ENCODE measurements at places on chromosomes 13 and 19.

GRCh38 chr13:110559429-110559943, 2.0 kb downstream of the RAB20 start:
- DNase-seq = no peak

GRCh38 chr13:65594298-65594781, 1635.8 kb downstream of the PCDH9 start:
- DNase-seq = no peak

- no peak for DNase-seq
These were observed 193.1 kb downstream of the ZNF486 start for GRCh38 chr19:20359933-20360720.

- no peak for DNase-seq
These were observed 35.0 kb downstream of the VASP start for GRCh38 chr19:45542234-45542668.

DNA sequence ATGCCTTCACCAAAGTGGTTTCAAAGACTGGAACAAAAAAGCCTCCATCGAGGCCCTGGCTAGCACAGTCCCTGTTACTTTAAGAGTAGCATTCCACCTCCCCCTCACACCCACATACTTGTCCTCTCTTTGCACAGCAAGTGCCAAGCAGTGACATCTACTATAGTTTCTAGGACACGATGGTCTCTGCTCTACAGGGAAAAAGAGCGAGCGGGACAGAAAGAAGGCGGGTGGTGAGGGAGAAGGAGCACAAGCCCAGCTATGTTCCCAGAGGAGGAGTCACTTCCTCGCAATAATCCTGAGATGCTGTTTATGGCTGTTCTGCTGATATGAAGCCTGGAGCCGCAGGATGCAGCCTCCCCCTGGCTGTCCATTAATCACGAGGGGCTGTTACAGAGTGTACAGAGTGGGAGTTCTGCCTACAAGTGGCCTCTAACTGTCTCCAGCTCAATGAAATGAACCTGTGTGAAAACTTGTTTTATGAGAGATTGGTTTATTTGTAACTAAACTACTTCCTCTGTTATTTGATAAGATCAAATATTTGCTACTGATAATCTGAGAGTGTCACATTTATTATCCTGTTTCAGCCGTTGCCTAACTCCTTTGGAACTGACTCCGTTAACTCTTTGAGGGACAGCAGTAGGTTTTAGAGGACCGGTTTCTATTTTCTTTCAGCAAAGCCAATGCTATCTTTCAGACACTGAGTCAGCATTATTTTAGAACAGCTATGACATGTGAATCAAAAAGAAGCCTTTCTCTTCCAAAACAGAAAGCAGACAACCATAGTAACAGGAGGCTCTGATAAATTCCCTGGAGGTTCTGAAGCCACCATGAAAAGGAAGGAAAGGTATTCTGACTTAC, 208.0 kb downstream of the SPRY2 start:
- no peak for DNase-seq

DNA sequence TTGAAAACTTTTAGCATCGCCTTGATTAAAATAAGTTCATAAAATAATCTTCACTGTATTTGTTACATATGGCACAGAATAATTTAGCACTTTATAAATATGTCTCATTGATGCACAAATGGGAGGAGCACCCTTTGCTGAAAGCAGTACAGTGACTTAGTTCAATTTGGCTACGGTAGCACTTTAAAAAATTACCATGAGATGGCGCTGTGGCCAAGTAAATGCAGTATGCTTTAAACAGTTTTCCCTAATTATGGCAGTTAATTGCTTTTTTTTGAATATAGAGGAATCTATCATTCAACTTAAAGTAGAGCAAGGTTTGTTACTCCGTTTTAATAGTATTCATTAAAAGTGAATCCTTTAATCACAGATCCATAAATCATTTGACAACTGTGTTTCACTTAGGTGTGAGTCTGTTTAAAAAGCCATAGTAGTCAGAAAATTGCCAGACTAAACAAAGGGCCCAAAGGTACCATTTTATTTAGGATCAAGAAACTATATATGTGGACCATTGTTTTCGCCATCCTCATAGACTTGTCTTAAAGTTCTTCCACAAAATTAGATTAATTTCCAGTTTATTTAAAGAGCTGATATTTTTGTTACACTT, 34.7 kb upstream of the ESD start:
- DNase-seq = peak; percentile 71

DNA sequence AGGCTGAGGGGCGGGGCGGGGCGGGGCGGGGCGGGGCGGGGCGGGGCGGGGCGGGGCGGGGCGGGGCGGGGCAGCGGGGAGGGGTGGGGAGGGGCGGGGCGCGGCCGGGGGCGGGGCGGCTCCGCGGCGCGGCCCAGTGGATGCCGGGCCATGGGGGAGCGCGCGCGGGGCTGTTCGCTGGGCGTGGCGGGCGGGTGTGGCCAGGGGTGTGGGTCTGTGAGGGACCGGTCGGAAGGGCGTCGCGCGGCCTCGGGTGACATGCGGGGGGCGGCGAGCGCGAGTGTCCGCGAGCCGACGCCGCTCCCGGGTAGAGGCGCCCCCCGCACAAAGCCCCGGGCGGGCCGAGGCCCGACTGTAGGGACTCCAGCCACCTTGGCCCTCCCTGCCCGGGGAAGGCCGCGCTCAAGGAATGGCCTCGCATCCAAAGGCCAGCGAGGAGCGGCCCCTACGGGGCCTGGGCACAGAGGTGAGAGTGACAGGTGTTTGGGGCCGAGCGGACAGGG, at the start of gene ZFP28:
Gene ZFP28, plus strand, starts transcription at position 188 of the 503 bp plus-strand sequence. Its CDS starts 71 bp downstream, at position 259.
- DNase-seq = no peak

GRCh38 chr19:53624771-53625545, 6.8 kb upstream of the DPRX start:
- no peak for DNase-seq

DNA sequence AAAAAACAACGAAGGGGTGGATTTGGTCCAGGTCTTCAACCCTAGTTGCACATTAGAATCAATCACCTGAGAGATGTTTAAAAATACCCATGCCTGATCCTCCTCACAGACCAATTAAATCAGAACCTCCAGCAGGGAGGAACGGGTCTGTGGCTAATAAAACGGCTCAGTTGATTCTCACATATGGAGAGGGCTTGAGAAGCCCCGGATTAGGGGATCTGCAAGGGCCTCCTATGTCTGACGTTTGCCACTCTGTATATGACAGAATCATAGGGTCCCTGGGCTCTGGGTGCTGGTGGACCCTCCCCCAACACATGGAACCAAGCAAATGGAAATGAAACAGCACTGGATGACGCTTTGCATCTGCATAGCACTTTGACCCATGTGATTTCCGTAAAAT, 36.7 kb upstream of the C13orf42 start:
- no peak for DNase-seq

DNA sequence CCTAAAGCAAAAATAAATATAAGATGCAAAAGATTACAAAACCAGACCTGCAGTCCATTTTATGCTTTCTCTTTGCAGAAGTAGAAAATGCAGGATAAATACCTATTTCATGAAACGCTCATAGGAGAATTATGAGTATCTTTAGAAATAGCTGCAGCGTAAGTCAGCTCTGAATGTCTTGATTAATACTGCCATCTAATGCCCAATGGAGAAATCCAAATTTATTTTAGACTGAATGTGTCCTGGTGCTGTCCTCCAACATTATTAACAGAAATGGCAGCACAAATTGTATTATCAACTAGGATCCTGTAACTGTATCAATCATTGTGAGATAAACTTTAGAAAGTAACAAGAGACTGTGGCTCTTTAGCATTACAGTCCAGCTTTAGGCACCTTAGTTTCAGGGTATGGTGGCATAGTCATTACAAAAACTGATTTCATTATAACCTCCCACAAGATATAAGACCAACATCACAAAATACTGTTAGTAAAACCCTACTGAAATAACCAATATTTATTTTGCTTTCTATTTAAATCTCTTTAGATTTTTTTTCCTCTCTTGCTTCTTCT, 162.1 kb upstream of the MIR17HG start:
- peak; percentile 30 for DNase-seq

GRCh38 chr13:39419876-39420275, 183.1 kb downstream of the LHFPL6 start:
- no peak for DNase-seq

DNA sequence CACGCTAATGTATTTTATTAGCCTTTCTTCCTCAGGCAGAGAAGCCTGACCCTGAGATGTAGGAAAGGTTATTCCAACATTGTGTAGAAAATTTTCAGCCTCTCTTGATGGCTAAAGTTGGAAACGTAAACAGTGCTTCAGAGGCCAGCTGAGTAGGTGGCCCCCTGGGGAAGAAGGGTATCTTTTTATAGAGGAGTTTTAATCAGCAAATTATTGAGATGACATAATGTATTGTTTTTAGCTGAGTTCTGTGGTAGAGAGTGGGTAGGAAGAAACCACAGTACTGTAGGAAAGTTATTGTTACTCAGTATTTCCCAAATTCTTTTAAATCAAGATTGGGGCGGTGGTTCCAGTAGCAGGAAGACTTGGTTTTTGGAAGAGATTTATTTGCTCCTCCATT, 268.8 kb downstream of the DLEU7 start:
- DNase-seq = no peak

DNA sequence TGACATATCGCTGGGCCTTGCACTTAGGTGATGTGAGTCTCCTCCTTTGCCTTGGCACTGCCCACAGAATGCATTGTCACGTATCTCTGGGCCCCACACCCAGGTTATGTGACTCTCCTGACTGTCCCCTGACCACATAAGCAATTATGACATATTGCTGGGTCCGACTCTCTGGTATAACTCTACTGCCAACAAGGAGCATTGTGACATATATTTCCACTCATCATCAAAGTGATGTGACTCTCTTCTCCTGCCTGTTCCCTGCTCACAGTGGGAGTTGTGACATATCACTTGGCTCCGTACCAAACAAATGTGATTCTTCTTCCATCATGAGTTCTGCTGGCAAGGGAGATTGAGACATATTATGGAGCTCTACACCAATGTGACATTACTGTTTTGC, 15.4 kb upstream of the ZNF681 start:
- DNase-seq = no peak

DNA sequence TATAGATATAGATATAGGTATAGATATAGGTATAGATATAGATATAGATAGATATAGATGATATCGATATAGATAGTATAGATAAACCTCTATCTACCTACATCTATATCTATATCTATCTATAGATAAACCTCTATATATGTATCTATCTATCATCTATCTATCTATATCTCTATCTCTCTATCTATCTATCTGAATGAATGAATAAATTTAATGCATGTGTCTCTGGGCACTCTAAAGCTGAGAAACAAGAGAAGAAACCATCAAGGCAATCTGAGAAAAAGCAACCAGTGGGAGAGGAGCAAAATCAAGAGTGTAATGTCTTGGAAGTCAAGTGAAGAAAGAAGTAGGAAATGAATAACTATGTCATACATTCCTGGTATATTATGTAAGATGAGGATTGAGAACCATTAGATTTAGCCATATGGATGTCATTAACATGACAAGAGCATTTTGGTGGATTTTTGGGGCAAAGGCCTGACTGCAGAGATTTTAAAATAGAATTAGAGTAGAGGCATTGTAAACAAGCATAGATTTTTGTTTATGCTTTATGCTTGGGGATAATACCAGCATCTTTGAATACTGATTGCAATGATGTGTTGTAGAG, 1262.7 kb upstream of the MIR17HG start:
- no peak for DNase-seq

- DNase-seq = peak; percentile 81
These were observed 1.3 kb upstream of the SHANK1 start for GRCh38 chr19:50720921-50721381.

- no peak for DNase-seq
These were observed 130.6 kb downstream of the KLF5 start for GRCh38 chr13:73189362-73189761.

DNA sequence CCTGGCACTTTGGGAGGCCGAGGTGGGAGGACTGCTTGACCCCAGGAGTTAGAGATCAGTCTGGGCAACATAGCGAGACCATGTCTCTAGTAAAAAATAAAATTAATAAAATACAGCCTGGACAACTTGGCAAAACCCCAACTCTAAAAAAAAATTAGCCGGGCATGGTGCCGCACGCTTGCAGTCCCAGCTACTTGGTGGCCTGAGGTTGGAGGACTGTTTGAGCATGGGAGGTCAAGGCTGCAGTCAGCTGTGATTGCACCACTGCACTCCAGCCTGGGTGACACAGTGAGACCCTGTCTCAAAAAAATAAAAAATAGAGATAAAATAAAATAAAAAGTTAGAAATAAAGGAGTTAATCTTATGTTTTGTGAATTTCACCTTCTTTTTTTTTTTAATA, 15.6 kb upstream of the SPC24 start:
- DNase-seq = no peak

DNA sequence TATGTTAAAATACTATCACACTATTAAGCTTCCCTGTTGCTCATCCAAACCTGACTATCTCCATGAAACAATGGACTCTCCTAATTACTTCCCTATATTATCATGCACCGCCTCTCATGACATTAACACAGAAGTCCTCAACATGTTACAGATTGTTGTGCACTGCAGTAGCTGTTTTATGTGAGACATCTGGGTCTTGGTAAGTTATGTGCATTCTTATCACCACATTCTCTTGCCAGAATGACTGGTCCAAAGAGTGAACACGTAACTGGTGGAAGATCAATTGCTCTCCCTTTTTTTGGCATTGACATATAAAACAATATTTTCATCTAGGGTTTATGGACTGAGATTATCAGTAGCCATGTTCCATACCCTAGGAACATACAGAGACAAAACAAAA, 59.4 kb downstream of the POSTN start:
- DNase-seq = no peak

GRCh38 chr19:48750771-48751504, 1.5 kb downstream of the FUT1 start:
- peak; percentile 21 for DNase-seq

DNA sequence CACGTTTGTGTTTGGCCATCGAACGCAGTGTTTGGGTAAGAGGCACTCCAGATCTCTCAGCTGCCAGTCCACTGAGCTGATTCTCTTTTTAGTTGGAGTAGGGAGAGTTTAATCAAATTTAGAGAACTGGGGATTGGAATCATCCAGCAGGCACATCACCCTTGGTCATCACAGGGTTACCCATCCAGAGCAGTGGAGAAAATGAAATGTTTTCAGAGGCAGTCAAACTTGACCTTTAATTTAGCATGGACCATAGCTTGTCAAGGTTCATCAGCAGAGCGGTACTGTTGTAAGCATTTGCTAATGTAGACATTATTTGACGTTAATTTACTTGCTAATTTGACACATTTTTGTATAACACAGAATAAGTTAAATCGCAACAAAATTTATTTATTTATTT, 18.4 kb upstream of the FRY start:
- DNase-seq = no peak

- DNase-seq = no peak
These were observed 2.4 kb upstream of the CCNP start for GRCh38 chr19:40228863-40229262.
